ENCODE measurements at places on chromosomes 7 and 10.

DNA sequence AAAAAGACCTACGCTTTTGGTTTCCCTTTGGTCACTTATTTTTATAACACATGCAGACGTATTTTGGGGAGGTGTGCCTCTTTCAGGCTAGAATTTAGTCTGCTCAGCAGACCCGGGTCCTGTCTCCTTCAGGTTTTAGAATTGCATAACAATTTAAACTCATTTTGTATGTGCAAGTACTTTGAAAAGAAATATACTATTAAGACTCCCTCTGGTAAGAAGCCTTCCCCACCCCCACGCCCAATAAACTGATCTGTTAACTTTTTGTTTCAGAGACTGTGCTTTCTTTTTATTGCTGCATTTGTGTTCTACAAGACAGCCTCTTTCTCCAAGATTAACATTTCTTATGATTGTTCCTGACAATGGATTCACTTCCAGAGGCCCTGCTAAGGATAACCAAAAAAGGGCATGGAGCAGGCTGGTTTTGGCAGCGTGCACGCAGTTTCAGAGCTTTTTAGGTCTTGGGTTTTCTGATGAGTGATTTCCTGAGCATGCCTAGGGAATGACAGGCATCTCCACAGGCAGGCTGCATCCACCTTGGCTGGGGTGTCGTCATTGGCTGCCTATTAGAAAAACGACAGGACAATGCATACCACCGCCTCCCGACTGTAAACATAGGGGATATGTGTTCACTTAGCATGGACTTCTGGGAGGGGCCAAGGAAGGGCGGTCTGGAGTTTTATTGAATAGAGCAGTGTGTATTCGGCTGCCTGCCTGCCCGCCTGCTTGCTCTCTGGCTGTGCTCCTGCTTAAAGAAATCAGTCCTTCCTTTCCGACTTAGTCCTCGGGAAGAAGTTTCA lies at the start of gene CALD1:
CALD1 (plus strand) TSS at position 694 of the 800 bp plus-strand sequence. CDS start 88,100 bp downstream, outside the sequence.
- peak; percentile 26 for DNase-seq

DNA sequence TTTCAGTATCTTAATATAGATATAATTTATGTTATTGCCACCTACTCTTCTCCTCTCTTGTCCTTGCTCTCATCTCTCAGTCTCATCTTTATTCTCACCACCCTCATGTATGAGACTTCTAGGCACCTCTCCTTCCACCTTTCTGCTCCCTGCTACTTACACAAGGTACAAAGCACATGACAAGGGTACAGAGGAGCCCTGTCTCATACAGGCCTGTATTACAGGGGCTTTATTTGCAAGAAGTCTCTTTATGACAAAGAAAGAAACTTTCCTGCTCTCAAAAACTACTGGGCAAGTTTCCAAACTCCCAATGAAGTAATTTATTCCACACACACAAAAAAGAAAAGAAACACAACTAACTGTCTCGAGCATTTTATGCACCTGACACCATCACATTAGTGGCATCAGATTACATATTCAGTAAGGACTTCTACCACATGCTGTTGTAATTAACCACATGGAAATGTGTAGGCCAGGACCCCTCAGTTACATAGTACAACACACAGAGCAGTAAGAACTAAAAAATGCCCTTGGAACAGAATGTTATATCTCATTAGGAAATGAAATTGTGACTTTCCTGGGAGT lies 253.1 kb downstream of the FZD1 start:
- no peak for DNase-seq

DNA sequence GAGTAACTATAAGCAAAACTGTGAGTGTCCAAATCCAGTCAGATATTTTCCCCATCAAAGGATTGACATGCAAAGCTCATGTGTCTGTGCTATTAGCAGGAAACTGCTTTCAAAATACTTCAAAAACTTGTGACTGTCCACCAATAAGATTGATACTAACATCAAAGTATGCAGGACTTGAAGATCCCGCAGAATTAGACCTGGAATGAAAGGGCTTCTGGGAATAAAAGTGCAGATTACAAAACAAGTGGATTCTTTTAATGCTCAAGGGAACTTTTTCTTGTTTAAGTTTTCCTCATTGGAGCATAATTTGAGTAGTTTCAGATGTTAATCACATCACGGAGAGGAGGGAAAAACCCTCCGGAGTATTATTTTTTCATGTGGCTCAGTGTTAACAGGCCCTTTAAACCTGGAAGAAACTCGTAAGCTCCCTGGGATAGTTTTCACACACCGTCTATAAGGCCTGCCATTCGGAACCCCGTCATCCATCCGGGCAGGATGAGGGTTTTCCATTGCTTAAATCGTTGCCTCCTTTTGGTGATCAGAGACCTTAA lies 33.9 kb upstream of the MKX start:
- no peak for DNase-seq

- DNase-seq, result no peak
Observed at GRCh38 chr7:75995052-75995471, 667 bp upstream of the TMEM120A start.

- DNase-seq, result no peak
Observed at GRCh38 chr10:19119191-19119590, 70.6 kb downstream of the MALRD1 start.

DNA sequence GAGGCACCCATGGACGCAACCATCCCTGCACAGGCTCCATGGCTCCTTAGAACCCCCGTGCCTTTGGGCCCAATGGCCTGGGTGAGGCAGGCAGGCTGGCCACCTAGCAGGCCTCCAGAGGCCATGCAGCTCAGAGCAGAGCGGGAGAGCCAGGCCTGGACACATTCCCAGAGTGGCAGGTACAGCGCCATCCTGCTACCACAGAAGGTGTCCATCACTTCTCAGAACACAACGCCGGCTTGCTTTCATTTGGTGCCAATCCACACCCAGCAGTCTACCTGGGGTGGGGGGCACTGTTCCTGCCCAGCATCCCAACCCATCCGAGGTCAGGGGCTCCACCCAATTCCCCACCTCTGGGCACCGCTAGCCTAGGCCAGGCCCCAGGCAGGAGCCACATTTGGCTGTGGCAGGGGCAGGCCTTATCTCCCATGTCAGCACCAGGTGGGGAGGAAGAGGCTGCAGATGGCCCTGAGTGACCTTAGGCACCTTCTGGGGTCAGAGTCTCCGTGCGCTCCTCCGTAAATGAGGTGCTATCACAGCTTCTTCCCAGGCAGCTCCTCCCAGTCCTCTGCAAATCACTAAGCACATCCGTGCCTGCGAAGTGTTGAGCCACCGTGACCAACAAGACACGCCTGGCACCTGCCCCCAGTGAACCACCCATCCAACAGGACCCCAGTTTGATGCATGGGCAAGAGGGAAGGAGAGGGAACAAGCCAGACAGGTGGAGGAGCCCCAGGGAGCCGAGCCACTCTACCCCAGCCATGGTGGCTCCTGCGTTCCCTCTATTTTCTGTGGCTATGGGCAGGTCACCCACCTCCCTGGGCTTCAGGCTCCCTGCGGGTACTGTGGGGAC lies 14.2 kb downstream of the KCNH2 start:
- DNase-seq, result no peak

- no peak for DNase-seq
Observed at GRCh38 chr7:92797284-92797683, 39.1 kb downstream of the CDK6 start.

DNA sequence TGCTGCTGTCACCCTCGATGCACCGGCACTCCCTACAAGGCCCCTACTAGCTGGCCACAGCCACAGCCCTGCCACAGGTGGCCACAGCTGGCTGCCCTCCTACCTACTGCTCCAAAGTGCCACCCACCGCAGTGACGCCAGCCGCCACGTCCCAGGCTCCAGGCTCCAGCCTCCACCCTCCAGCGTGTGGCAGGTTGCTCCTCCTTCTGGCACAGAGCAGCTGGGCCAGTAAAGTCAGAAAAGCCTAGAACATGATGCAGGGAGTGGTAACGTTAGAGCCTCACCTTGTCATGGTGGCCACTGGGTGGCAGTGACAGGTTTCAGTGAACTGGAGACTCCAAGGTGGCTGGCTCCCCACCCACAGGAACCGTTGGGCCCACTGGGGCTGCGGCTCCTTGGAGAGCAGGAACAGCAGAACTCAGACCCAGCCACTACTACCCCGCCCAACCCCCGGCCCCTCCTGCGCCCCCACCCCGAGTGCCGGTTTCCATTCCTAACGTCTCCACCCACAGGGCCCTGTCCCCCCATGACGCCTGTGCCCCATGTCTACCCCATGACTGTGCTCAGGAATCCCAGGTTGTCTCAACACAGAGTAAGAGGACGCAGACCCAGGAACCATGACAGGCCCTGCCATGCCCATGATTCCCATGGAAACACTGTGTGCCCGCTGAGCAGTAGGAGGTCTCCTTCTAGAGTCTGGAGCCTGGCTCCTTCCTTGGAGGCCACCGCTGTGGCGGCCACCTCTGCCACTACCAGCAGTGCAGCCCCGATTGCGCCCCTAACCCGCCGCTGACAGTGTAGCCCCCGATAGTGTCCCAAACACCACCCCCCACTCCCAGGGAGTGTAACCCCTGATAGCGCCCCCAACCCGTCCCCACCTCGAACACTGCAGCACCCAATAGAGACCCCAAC lies 52.3 kb upstream of the ZNF33B start:
- DNase-seq, result peak; percentile 21

GRCh38 chr7:25900877-25901276 lies 251.1 kb upstream of the NFE2L3 start:
- no peak for DNase-seq

DNA sequence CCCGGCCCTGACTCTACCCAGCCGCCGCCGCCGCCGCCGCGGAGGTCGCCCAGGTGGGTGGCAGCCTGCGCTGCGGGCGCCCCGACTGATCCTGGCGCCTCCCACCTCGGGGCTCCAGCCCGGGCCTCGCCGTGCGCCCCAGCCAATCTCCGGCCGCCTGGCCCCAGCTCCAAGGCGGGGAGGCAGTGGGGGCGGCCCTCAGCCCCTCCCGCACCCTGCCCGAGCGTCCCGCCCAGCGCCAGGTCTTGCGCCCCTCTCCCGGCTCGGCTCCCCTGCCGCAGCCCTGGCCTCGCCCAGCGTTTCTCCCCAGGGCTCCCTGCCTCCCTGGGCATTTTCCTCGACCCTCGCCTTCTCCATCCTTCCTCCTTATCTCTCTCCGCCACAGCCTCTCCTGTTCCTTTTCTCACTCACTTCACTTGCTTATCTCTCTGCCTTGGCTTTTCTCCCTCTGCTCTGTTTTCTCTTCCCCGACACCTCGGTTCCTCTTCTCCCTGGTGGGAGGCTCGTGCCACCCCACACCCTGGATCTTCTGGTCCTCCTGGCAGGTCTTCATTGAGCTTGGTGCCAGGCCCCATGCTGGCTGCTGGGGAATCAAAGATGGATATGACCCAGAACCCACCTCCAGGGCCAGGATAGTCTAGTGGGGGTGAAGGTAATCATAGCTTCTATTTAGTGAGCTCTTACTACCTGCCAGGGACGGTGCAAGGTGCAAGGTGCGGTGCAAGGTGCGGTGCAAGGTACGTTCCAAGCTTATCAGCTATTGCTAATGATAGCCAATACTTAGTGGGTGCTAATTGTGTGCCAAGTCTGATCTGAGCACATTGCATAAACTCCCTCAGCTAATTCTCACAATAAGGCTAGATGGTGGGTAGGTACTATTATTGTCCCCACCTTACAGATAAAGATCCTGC lies at the start of gene SFRP5:
SFRP5 (minus strand) TSS at position 87 of the 911 bp plus-strand sequence. CDS start 166 bp downstream, outside the sequence.
- no peak for DNase-seq
